ENCODE measurements at places on chromosomes 4 and X.

GRCh38 chr4:34148322-34148908, 2095.9 kb downstream of the ARAP2 start:
- DNase-seq: no peak

DNA sequence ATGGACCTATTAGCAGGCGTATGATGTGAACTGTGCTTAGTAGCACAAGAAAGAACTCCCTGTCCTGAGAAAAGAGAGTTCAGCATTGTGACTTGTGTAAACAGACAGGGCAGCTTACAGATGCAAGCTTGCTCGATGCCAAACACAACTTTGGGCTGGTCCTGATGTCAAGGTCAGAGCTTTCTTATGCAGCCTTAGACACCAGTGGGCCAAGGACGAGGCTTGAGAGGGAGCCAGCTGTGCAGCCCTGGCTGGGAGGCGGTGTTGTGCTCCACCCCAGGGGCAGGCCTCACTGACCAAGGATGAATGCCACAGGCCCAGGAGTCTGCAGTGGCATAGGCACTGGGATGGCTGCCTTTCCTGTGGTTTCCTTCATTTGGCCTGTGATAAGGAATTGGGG, 35.4 kb downstream of the JADE1 start:
- DNase-seq: no peak

DNA sequence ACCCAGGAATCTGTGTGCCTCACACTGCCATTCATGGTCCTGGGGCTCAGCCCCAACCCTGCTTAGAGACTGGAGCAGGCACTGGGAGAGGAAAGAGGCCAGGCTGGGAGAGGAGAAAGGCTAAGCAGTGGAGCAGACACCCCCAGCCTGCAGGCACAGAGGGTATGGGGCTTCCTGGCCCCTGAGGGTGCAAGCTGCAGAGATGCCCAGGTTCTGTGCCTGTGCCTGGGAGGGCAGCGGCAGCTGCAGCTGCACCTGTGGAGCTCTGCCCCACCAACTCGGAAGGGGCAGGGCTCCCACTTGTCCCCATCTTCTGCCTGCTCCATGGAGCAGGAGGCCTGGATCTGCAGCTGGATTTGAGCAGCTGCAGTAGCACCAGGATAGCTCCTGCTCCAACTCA, 47.9 kb downstream of the DMP1 start:
- DNase-seq: no peak

DNA sequence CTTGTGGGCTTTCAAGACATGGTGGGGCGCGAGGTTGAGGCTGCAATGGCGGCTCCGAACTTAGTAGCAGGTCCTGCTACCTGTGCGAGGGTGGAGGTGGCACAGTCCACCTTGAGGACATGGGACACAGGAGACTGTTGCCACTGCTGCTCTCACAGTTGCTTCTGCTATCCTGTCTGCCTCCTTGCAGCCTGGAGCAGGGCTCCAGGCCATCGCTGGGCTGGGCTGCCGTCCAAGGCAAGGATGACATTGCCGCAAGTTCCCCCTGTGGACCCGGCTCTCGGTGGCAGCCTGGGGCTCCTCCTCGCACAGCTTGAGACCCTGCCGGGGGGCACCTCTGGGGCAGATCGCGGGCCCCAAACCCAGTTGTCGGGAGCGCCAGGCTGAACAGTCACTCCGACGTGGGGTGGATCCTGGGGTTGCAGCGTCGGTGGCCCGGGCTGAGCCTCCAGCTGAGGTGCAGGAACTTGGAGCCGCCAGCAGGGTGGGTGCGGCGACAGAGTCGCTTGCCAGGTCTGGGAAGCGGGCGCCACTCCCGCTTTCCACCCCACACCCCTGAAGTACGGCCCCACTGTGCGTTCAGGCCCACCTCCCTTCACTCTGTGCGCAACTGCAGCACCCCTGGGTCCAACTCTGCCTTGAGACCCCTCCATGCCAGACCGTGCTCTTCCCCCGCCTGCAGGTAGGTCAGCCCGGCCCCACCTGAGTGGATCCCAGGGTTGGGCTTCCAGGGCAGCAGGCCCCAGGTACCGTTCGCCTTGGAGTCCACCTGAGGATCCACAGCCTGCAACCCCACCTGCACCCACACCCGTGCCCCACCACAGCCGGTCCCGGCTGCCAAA, 192.7 kb upstream of the NUDT6 start:
- no peak for DNase-seq

DNA sequence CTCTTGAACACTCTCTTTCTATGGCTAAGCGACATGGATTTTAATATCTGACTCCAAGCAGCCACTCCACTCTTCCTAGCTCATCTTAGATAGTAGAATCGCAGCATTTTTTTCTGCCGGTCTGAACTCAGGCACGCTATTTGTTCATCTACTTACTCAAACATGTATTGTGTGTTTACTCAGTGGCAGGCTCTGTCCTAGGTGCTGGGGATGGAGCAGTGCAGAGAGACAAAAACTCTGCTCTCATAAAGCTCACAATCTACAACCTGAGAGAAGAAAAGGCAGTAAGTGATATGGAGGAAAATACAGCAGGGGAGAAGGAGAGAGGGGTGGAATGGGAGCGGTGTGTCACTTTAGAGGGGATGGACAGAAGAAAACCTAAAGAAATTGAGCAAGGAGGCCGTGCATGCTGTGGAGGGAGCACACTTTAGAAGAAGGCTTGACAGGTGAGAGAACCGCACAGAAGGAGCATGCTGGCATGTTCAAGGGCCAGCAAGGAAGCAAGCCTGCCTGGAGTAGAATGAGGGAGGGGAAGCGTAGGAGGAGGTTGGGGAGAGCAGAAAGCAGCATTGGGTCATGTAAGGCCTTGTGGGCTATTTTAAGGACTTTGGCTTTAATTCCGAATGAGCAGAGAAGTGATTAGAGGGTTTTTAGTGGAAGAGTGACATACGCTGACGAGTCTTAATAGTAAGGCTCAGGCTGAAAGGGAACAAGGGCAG, 132.0 kb downstream of the ANK2 start:
- no peak for DNase-seq

DNA sequence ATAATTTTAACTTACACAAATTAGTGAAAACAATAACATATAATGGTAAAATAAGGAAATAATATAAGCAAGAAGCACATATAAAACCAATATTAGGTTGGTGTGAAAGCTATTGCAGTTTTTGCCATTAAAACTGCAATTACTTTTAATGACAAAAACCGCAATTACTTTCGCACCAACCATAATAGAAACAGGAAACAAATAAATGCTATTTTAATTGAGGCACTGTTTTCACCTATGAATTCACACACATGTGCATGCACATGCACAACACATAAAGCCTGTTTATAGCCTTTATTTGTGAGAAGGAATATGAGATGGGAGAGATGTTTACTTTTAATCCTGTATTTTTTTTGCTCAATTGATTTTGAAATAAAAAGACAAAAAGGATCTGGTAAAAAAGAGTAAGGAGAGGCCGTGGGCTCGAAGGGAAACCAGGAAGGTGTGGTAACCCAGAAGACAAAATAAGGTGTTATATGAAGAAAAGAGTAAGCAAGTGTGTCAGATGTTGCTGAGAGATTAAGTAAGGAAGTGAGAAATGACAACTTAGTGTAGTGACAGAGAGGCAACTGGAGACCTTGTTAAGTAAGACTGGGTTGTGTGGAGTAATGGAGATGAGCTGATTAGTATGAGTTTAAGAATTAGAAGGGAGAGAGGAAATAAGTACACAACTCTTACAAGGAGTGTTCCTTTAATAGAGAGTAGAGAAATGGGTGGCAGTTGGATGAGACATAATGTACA, 69.0 kb downstream of the KLHL13 start:
- DNase-seq: no peak

- peak; percentile 20 for DNase-seq
Observed at GRCh38 chr4:105509291-105509690, 35.4 kb upstream of the PPA2 start.

GRCh38 chrX:34437586-34437985, 219.5 kb downstream of the TMEM47 start:
- DNase-seq: no peak

DNA sequence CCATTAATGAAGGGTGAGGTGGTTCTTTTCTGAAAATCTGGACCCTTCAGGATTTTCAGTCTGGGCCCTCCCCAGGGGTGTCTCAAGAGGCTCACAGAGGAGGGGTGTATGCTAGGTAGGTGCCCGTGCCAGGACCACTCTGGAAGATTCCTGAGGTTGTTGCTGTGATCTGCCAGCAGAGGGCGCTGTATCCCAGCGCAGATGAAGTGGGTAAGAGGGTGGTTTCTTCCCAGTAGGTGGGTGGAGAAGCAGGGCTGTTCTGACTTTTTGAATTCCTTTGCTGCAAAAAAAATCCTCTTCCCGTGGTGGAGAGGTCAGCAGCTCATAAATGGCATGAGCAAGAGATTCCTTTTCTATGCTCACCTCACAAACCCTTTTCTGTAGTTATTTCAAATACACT, 51.1 kb downstream of the SCML1 start:
- no peak for DNase-seq

DNA sequence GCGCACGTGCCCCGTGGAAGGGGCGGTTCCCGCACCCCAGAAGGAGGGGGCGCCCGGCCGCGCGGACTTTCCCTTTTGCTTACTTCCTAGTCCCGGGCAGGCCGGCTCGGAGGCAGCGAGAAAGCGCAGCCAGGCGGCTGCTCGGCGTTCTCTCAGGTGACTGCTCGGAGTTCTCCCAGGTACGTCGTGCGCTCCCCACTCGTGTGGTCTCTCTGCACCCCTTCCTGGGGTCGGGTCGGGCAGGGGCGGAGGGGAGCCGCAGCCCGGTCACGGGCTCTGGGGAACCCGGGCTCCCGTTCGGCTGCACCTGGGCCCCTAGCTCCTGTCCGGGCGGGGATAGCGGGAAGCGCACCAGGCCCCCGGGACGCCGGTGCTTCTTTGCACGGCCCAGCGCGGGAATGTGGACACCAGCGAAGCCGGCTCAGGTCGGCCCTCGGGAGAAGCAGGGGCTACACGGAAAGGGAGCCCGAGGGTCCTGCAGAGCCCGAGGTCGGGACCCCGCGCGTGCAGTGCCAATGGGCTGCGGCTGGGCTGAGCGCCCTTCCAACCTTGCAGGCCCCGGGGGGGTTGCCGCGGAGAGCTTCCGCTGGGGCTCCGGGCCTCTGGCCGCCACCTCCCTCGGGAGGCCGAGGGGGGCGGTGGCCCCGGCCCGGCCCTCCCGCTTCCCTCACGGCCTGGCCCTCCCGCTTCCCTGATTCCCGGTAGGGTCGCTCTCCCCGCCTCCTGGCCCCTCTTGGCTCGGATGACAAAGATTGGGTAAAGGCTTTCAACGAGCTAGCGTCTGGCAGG, at the start of gene TLR2:
TLR2 (plus strand) TSS at position 99 of the 789 bp plus-strand sequence. CDS start 18,628 bp downstream, outside the sequence.
- DNase-seq: no peak

GRCh38 chrX:46710425-46710824, 48.5 kb downstream of the SLC9A7 start:
- DNase-seq: no peak

DNA sequence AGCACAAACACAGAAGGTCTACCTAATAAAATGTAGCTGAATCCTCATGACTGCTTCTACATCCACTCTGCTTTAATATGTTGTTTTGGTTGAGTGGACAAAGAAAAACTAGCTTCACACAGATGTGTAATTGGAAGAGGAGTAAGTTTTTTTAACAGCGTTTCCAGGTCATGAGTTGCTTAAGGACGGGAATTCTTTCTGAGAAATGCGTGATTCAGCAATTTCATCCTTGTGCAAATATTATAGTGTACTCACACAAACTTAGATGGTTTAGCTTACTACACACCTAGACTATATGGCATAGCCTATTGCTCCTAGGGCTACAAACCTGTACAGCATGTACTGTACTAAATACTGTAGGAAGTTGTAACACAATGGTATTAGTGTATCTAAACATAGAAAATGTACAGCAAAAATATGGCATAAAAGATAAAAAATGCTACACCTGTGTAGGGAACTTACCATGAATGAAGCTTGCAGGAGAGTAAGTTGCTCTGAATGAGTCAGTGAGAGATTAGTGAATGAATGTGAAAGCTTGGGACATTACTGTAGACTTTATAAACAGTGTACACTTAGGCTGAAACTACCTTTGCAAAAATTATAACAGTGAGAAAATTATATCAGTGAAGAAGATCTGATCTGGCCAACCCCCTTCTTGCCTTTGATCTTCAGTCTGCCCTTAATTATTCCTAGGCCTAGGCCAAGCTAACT, 70.8 kb upstream of the IL15 start:
- no peak for DNase-seq

DNA sequence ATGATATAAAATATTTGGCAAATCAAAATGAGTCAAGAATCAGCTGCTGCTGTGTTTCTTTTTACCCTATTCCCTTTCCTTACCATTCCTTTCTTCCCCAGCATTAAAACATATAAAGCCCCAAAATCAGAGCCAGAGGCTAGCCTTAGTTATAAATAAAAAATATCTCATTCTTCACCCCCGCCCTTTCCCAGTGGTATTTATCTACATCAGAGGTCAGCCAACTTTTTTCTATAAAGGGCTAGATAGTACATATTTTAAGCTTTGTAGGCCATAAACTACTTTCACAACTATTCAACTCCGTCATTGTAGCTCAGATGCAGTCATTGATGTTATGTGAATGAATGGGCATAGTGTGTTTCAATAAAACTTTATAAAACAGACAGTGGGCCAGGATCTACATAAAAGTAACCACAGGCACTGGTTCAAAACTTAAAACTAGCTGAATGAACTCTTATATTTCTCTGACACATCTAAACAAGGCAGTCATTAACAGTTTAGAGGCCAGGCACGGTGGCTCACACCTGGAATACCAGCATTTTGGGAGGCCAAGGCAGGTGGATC, 30.5 kb upstream of the TCEANC start:
- no peak for DNase-seq

- no peak for DNase-seq
Observed at GRCh38 chrX:143635915-143636314, at the start of gene SLITRK4. Gene SLITRK4 (minus strand): TSS chrX:143636101. CDS start chrX:143631108, 4,993 bp downstream.

DNA sequence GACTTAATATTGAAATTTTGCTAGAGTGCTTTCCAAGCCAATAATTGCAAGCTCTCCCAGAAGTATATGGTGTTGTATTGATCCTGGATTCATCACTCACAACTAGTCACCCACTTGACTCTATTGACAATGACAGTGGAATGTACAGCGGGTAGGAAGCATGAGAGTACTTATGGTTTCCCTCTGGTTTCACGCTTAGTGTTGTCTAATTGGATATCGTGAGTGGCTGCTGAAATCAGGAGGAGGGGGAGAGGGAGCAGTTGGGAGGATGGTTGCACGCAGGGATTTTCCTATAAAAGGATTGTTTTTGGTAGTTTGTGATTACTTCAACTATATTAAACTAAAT, 1819.5 kb upstream of the TENM3 start:
- DNase-seq: no peak

- DNase-seq: no peak
Observed at GRCh38 chrX:45715748-45716147, 515.1 kb upstream of the DIPK2B start.
